ENCODE measurements at places on chromosomes 16 and 17. TPM values are rescaled to one million over a fixed set of nuclear protein-coding genes. Genes with fewer than 3 reads are reported as not detected.

LPO gene
- total RNA-seq = not detected

HASPIN gene
- 28.1 TPM for total RNA-seq

MEFV gene
- total RNA-seq = 0.21 TPM

GRCh38 chr17:32159586-32160438 is 17.5 kb downstream of the RHOT1 start:
- H3K27me3 ChIP-seq = no peaks in the 10 kb centered on the region
- H3K27ac ChIP-seq = no peak overlapping the region
- H3K36me3 ChIP-seq = peaks cover 19% of the 10 kb centered on the region

- H3K4me3 ChIP-seq = peak within 1 kb of the TSS; percentile 58
- H3K36me3 ChIP-seq = peaks cover 7% of the 10 kb centered on the region
These were observed at the start of gene TGFB1I1 for GRCh38 chr16:31471875-31472708. Gene TGFB1I1, plus strand, starts transcription at chr16:31472152. Its CDS starts 37 bp downstream, at chr16:31472189.

- peaks cover 27% of the 10 kb centered on the region for H3K36me3 ChIP-seq
- peaks cover 72% of the 10 kb centered on the region for H3K4me1 ChIP-seq
- H3K27ac ChIP-seq = peak overlapping the region; percentile 89
These were observed 981 bp downstream of the GLG1 start for GRCh38 chr16:74605746-74606520.

DNA sequence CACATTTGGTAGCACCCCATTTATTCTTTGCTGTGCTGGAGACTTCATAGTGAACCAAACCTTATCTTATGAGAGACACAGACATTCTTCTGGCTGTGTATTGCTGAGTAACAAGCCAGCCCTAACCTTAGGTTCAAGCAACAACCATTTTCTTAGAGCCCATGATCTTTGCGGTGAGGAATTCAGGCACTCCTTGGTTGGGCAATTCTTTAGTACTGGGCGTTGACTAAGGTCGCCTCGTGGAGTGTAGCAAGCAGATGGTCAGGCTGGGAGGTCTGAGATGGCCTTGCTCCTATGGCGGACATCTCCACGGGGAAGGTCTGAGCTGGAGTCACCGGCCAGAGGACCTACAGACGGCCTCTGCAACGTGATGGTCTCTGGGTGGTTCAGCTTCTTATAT is 43.1 kb downstream of the ARSG start:
- H3K36me3 ChIP-seq = peaks cover 15% of the 10 kb centered on the region
- no peaks in the 10 kb centered on the region for H3K27me3 ChIP-seq
- no peak overlapping the region for H3K27ac ChIP-seq
- no peak overlapping the region for H3K4me3 ChIP-seq

DNA sequence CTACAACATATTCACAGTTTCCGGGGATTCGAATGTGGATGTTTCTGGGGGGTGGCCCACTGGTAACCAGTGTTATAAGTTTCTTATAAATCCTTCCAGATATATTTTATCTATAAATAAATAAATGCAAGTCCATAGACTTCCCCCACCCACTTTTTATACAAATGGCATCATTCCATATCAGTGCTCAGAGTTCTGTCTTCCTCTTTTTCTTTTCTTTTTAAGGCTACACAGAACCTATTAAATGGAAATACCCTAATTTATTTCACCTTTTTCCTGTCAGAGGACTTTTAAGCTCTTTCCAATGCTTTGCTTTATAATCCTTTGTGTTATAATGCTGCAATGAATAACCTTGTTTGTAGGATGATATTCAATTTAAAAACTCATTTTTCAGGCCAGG is 3.8 kb downstream of the LGALS9 start:
- H3K27me3 ChIP-seq = no peaks in the 10 kb centered on the region
- peaks cover 36% of the 10 kb centered on the region for H3K36me3 ChIP-seq
- H3K4me3 ChIP-seq = no peak overlapping the region
- peaks cover 50% of the 10 kb centered on the region for H3K4me1 ChIP-seq

- peaks cover 8% of the 10 kb centered on the region for H3K4me1 ChIP-seq
- H3K4me3 ChIP-seq = no peak overlapping the region
- H3K36me3 ChIP-seq = no peaks in the 10 kb centered on the region
These were observed 951 bp upstream of the GPRC5C start for GRCh38 chr17:74430706-74431567.

Measured in activated CD8-positive, alpha-beta T cell treated with anti-CD3 and anti-CD28 coated beads, Interleukin-2, amount 10 ng/mL, durations not matched to agents 7 days and 5 days (primary cell).